ENCODE measurements at places on chromosomes 1 and 21.
A peak's percentile ranks its signal among the peaks of the same experiment; 100 is the strongest.

GRCh38 chr1:209094384-209094783 is 489.1 kb upstream of the CAMK1G start:
- no peak for DNase-seq

GRCh38 chr21:36735724-36736320 is 36.9 kb downstream of the SIM2 start:
- no peak for DNase-seq

GRCh38 chr1:116878804-116879477 is 30.8 kb upstream of the PTGFRN start:
- peak; percentile 33 for DNase-seq

DNA sequence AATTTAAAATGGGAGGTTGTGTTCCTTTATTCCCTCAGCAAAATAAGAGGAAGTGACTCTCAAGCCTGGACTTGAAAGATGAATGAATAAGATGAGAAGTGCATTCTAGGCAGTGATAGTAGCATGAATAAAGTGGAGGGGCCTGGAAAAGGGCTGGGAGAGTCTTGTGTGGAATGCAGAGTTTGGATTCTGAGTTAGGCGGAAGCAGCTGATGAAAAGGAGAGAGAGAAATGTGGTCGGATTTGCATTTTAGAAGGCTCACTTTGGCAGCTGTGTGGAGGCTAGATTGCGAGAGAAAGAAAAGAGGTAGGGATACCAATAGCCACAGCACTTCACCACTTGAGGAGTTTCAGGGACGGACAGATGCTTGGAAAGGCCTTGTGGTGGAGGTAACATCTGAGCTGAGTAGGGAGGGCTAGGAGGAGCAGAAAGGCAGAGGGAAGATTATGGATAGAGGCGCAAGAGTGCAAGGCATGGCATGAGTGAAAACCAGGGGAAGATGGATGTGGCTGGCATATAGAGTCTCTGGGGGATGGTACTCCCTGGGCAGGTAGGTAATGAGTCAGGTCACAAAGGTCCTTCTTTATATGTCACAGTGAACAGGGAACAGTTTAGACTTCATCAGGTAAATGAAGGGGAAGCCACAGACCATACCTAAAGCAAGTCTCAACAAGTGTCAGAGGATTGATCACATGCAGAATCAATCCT is 59.6 kb downstream of the ST3GAL3 start:
- DNase-seq: no peak

GRCh38 chr21:39663066-39663465 is 50.3 kb downstream of the B3GALT5 start:
- DNase-seq: no peak

- no peak for DNase-seq
Measured at GRCh38 chr1:107263291-107263915, 122.6 kb downstream of the NTNG1 start.

GRCh38 chr1:84103197-84103992 is 40.7 kb upstream of the PRKACB start:
- peak; percentile 41 for DNase-seq

GRCh38 chr1:150235294-150235851 is 539 bp downstream of the ANP32E start:
- peak; percentile 39 for DNase-seq

- no peak for DNase-seq
Measured at GRCh38 chr1:8061210-8061609, 35.1 kb upstream of the ERRFI1 start.

- no peak for DNase-seq
Measured at GRCh38 chr1:59188413-59189213, 108.3 kb upstream of the FGGY start.

DNA sequence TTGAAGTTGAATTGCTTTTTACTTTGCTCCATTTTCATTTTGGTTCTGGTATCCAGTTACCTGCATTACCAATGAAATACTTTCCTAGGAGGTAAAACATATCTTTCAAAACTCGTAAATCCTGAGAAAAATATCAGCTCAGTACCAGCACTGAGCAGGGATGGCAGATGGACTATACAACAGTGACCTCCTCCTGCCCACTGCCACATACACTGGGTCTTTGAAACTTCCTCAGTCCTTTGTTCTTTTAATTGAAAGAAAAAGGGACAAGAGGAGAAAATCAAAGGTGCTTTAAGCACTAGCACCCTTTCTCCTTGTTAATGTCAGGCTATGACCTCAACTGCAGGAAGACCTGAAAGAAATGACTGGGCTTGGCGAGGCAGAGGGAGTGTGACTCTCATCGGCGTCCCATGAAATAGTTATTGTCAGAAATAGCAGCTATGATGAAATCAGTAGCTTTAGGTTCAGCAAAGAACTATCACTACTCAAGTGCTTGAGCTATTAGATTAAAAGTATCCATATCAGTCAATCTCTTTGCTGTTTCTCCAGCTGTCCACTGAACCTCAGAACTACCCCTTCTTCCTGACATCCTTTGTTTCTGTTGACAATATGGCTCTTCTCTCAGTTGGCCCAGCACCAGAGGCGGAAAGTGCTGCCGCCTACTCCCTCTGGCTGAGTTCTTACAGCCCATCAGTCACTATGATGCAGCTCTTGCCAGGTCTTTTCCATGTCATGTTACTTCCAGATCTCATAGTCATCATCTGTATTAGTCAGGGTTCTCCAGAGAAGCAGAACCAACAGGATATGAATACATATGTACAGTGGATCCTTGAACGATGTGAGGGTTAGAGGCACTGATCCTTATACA is 207.0 kb upstream of the MAP1LC3C start:
- no peak for DNase-seq

GRCh38 chr1:11989669-11990068 is 9.4 kb downstream of the MFN2 start:
- no peak for DNase-seq

DNA sequence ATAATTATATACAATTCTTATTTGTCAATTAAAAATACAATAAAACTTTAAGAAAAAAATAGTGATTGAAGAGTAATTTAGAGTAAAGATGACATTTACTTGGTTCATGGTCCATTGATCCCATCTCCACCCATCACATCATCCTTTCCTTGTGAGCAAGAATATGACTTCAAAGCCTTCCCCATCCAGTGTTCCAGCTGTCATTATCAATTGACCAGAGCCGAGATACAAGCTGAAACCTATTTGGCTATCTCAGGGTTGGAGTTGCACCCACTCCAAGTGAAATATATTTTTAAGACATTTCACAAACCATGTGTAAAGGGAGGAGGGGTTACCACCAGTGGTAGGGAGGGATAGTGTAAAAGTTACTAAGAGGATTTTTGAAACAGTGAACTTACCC is 428.9 kb upstream of the C1orf87 start:
- DNase-seq: no peak

DNA sequence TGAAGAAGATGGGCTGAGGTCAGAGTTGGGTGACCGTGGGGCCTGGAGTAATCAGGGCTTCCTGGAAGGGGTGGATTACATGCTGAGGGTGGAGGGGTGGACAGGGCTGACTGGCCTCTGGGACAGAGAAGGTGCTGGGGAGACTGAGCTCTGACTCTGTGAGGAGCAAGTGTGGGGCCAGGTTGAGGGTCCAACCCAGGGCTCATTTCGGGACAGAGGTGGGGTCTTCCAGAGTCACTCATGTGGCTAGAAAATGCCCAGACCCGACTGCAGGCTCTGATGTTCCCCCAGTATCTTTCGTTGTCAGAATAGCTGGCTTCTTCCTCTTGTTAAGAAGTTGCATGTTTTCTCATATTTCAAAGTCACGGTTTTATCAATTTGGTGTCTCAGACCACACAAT is 311.8 kb downstream of the PTPRU start:
- DNase-seq: no peak

DNA sequence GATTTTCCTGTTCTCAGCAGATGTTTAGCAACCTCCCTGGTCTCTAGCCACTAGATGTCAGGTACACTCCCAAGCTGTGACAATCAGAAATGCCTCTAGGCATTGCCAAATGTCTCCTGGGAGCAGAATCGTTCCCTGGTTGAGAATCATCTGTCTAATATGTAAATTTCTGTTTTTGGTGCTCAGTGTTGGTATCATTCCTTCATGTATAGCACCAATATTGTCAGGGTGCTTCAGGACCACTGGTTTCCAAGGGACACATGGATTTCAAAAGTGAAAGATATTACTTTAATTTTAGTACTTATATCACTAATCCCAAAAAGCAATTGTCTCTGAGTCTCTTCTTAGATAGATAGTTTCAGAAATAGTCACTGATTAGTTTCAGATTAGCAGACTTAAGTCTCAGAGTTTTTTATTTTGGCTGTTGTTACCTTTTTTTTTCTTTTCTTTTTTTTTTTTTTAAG is 160.1 kb downstream of the PTPRC start:
- DNase-seq: no peak

DNA sequence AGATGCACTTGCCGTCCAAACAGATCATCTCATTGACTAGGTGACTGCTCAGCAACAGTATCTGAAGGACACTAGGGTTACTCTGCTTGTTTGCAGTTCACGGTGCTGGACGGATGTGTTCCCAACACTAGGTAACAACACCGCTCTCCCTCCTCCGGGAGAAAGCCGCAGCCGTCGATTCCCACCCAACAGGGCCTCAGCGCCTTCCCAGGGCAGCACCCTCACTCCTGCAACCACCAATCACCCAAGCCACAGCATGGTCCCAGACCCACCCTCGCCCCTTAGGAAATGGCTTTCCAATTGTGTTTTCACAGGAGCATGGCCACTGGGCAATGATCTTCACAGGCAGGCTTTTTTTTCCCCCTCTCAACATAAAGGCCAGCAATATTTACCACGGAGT is 779 bp downstream of the TLR5 start:
- no peak for DNase-seq

Measured in activated CD4-positive, alpha-beta T cell treated with anti-CD3 and anti-CD28 coated beads, Interleukin-2, Interleukin-6, amounts not matched to agents 100 ng/mL and 50 ng/mL, durations not matched to agents 16 hours and 8 hours (primary cell).